ENCODE measurements at places on chromosomes 12 and 14.

GRCh38 chr12:39830852-39831520 is 211.4 kb upstream of the ABCD2 start:
- no peak for DNase-seq

DNA sequence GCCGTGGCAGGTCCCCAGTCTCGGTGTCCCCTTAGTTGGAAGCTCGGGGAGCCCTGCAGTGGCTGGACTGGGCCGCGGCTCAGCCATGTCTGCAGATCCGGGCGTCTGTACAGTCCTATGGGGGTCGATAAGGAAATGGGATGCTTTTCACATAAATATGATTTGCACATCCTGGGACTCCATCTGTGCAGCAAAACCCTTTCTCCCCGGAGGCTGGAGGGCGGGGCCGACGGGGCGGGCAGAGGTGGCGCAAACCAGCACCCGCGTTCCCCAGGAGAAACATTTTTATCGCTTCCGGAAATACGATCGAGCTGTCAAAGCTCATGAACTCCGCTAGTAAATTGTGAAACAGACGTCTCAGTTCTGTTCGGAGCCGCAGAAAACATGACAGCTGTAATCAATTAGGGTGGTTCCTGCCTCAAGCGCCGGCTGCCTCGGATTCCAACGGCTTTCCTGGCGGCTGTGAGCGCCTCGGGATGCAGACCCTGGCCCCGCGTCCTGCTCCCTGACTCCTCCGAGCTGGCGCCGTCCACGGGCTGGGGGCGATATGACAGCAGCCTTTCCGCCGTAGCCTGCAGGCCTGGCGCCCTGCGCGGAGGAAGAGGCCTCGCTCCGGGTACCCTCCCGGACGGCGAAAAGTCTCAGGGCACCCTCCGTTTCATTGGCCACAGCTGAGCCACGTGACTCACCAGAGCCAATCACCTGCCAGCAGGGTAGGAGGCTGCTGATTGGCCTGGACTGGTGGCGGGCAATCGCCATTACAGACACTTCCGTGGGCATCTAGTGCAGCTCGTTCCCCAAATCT is 23.0 kb downstream of the DIO3 start:
- no peak for DNase-seq

DNA sequence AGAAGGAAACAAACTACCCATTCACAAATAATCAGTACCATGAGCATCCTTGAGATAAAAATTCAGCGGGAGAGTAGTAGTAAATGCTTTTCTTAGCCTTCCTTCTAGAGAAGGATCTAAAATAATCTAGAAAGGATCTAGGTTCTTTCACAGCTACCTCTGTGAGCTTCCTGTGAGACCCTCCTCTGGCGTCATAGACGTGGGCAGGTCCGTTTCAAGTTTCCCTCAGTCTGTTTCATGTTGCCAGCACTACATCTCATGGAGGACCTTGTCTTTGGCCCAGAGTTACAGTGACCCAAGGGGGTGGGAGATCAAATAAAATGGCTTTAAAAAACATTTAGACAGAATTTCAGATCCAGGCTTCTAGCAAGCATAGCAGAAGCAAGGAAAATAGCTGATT is 13.6 kb downstream of the DAAM1 start:
- DNase-seq: no peak

- no peak for DNase-seq
Observed at GRCh38 chr12:132502149-132502881, 12.4 kb downstream of the FBRSL1 start.

- DNase-seq: no peak
Observed at GRCh38 chr12:119308708-119309456, 25.6 kb upstream of the CCDC60 start.

GRCh38 chr12:52285172-52285745 is 6.1 kb downstream of the KRT81 start:
- no peak for DNase-seq
